ENCODE measurements at places on chromosomes 6 and 20.

DNA sequence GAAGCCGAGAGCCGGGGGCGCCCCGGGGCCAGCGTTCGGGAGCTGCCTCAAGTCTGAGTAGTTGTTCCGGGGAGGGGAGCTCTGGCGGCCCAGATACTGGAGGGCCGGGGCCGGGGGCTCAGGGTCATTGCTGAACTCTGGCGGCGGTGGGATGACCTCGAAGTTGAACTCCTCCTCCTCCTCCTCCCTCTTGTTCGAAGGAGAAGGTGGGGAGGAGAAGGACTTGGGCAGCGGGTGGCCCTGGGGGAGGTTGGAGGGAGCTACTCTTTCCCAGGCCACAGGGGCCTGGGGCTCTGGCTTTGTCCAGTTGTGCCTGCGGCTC lies 37.7 kb downstream of the C6orf132 start:
- no peak for DNase-seq

- no peak for DNase-seq
Observed at GRCh38 chr6:88137915-88138314, 28.2 kb downstream of the CNR1 start.

DNA sequence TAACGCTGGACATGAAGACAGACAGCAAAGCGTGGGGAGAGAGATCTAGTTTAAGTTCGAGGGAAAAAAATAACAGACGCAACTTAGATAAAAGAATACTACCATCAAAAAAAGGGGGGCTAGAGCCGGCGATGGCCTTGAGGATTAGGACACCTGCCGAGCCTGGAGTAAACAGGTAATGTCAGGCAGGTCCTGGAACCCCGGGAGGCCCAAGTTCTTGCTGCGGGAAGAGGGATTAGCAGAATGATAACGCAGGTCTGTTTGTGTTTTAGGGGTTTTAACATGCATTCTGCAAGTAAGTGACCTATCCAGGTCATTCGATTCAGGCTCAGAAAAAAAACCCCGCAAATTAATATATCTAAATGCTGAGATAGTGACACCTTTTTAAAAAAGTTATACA lies 754 bp upstream of the TMEM170B start:
- peak; percentile 21 for DNase-seq

- DNase-seq = no peak
Observed at GRCh38 chr6:113774127-113774825, 82.9 kb upstream of the MARCKS start.

GRCh38 chr6:51303338-51303737 lies 484.7 kb downstream of the TFAP2B start:
- no peak for DNase-seq

DNA sequence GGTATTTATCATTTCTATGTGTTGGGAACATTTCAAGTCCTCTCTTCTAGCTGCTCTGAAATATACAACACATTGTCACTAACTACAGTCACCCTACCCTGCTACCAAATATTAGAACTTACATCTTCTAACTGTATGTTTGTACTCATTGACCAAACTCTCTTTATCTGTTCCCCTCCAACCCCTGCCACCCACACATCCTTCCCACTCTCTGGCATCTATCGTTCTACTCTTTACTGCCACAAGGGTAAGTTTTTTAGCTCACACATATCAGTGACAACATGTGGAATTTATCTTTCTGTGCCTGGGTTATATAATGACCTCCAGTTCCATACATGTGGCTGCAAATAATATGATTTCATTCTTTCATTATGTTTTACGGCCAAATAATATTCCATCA lies 171.9 kb downstream of the GMDS start:
- DNase-seq = no peak

GRCh38 chr6:131400054-131400778 lies 172.8 kb upstream of the ARG1 start:
- DNase-seq = no peak

DNA sequence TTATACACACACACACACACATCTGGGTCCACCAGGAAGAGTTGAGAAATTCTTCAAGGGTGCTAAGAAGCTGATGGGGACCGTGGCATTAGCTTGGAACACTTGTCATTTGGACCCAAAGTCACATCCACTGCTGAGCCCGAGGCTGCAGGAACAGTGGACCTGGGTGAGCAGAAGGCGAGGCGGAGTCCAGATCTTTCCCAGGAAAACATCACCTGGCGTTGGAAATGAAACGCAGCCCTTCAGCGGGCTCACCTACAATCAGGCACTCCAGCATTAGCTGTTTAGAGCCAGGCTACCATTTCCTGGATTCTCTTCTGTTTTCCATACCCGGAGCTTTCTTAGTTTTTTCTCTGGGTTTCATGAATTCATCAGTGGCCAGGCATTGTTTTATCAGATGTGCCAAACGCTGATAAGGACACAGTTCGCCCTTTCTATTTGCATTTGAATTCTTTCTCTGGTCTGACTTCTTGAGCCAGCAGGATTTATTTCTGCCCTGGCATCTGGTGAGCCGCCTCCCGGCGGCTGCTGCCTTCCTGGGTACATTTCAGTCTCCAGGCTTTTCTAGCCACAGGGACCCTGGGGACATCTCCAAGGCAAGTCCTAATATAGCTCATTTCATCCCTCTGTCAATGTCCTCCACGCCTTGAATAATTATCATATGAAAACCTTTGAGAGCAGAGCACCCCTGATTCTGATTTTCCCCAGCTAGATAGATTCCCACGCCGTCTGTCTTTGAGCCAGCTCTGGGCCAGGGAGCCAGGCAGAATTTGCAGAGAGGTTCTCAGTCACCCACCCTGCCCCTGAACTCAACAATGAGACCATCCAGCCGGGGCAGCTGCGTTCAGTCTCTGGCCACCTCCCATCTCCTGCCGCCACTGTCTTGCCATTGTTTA lies 170.9 kb downstream of the TTLL2 start:
- DNase-seq = no peak

- DNase-seq = no peak
Observed at GRCh38 chr20:58014628-58015315, 213.7 kb downstream of the ANKRD60 start.

DNA sequence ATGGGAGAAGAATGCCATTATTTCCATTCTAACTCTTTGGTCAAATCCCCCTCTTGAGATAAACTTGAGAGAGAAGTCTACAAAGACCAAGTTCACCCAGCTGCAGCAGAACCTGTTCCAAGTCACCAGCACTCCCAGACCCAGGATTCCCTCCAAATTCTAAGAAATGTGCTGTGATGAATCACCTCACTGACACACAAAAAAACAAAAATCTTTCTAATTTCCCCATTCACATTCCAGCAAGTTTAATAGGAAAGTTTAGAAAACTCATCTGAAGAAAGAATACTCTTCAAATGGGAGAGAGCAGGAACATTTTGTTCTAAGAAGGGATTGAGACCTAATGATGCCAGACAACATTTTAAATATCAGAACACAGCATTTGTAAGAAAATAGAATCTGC lies 213.6 kb upstream of the PLCB4 start:
- DNase-seq = peak; percentile 43

All from uterus (tissue), 4 donors.